H7 (cell line): ENCODE measurements at places on chromosomes 4 and X.

- DNase-seq, result no peak
Measured at GRCh38 chr4:177010418-177010817, 217.7 kb upstream of the VEGFC start.

DNA sequence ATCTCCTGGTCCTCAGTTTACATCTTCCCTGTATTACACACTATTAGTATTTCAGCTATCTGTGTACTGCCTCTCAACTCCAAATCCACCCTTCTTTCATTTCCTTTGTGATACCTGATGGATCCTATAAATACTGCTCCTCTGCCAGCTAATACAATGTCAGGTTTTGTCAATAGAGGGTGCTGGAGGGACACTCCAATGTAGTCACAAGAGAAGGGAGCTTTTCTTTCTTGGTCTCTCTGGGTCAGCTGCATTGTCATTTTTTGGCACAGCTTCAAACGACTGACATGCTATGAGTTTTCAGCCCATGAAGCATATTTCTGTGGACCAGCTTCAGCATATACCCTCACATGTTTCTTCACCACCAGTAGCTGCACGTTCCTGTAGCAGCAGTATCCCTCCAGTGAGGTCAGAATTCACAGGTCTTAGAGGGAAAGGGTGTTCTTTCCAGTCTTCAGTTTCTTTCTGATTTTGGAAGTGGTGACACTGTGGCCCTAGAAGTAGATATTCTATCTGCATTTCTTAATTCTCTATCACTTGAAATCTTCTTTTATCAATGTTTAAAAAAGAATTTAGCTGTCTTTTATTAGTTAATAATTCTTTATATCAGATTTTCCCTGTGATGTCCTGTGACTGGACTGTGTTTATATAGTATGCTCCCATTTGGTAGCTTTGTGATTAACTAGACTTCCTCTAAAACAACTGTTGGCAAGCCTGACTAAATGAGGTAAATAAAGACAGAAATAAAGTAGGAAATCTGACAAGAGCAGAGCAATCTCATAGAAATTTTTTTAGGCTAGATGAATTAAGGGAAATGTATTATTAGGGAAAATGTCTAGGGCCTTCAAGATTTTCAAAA is 60.6 kb downstream of the GABRA2 start:
- peak; percentile 3 for DNase-seq

DNA sequence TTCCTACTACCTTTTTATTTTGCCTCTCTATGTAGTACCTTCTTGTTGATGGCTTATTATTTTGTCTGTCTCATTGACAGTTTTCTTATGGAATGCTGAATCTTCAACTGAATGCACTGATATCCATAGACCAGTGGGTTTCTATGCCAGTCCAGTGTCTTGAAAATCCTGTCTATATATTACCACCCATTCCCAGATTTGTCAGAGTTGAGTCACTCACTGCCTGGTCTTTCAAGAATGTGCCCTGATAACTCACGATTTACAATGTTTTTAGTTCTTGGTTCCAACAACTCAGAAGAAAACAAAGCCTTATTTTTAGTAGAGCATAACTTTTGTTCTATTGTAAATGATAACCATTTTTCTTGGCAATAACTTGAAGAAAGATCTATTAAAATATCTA is 606.0 kb upstream of the PITX2 start:
- no peak for DNase-seq

DNA sequence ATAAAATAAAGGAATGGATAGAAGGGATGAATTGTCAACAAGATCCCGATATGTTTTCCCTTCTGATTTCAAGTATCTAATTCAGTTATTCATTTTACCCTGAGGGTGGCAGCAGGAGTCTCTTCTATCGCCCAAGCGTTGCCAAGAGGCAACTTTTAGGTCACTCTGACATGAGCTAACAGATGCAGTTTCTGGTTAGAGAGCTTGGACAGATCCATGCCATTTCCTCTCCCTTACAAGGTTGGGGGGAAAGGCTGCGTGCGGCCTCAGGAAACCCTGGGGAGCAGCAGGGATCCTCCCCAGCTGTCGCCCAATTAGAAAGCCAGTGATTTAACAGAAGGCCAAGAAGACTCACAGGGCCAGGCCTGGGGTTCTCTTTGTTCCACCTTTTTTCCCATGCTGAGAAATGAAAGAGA is 35.3 kb upstream of the WAS start:
- peak; percentile 61 for DNase-seq

GRCh38 chr4:37258221-37258620 is 13.7 kb downstream of the NWD2 start:
- DNase-seq, result no peak

- DNase-seq, result peak; percentile 51
Measured at GRCh38 chr4:1471443-1472147, 65.4 kb upstream of the NKX1-1 start.

DNA sequence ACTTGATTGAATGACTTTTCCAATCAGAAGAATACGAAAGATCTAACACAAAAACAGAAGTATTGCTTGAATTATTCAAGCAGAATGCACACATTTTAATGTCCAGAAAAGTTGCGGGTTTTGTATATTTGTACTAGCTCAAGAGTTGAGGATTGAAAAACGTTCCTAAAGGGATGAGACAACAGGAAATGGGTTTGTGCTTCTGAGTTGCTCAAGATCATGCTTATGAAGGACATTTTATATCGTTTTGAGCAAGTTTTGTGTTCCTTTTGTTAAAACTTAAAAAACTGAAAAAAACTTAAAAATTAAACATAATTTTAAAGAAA is 353 bp upstream of the SMIM10 start:
- DNase-seq, result no peak

GRCh38 chr4:118158763-118159375 is 124.6 kb downstream of the NDST3 start:
- no peak for DNase-seq

- no peak for DNase-seq
Measured at GRCh38 chrX:69900491-69900890, 149.2 kb downstream of the AWAT2 start.

GRCh38 chrX:24646745-24647182 is 383 bp downstream of the PCYT1B start:
- DNase-seq, result peak; percentile 43

DNA sequence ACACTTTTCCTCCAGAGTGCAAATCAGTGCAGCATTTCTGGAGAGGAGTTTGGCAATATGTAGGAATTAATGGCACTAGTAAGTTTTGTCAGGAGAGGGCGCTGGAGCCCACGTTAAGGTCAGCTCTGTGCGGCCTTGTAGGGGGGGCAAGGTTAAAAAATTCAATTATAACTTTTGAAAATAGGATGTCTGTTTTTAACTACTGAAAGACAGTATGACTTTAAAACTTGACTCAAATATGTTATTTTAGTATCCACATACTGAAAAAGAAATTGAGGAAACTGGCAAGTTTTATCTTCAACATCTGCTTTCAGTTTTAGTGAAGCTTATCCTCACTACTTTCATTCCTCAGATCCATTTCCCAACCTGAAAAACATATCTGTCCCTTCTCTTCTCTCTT is 30.9 kb upstream of the HSD17B13 start:
- peak; percentile 71 for DNase-seq

- DNase-seq, result peak; percentile 12
Measured at GRCh38 chr4:174284487-174284886, 776 bp downstream of the CEP44 start.

GRCh38 chr4:22745234-22745633 is 52.5 kb downstream of the GBA3 start:
- DNase-seq, result no peak

DNA sequence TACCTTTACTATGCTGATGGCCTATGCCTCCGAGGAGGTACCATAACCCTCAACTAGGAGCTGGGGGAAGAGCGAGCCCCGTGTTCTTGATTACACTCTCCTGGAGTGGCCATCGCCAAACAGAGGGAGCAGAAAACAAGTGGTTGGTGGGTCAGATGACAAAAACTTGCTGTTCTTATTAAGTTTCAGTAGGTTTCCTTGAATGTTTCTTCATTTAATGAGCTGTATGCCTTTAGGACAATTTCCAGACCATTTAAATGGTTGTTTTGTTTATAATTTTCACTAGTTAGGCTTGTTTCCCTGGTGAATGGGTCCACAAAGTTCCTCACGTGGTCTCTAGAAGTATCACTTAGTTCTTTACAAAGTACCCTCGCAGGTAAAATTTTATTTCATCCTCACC is 4.7 kb downstream of the PYURF start:
- no peak for DNase-seq
